Activated CD4-positive, alpha-beta T cell treated with anti-CD3 and anti-CD28 coated beads for 36 hours (primary cell): ENCODE measurements at places on chromosomes 7 and 10. TPM values are rescaled to one million over a fixed set of nuclear protein-coding genes. Genes with fewer than 3 reads are reported as not detected.
A peak's percentile ranks its signal among the peaks of the same experiment; 100 is the strongest.

- DNase-seq = no peak
These were observed 350.6 kb downstream of the TFEC start for GRCh38 chr7:115679976-115680375.

DNA sequence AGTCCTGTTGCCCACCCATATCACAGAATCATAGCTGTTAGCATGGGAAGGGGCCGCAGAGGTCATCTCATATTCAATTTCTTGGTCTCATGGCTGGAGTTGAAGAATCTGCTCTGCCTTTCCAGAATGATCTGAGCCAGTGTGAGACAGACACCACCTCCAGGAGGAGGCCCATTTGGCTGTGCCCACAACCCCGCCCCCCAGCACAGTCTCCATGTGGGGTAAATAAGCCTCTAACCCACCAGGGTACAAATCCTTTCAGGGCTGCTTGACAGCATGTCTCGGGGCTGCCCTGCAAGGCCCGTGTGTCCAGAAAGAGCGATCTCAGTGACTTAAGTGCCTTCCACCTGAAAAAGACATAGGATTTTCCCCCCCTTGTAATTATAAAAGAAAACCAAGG is 137.5 kb downstream of the DLG5 start:
- DNase-seq = no peak

- DNase-seq = no peak
These were observed 357.1 kb downstream of the PRPF18 start for GRCh38 chr10:13943735-13944398.

DNA sequence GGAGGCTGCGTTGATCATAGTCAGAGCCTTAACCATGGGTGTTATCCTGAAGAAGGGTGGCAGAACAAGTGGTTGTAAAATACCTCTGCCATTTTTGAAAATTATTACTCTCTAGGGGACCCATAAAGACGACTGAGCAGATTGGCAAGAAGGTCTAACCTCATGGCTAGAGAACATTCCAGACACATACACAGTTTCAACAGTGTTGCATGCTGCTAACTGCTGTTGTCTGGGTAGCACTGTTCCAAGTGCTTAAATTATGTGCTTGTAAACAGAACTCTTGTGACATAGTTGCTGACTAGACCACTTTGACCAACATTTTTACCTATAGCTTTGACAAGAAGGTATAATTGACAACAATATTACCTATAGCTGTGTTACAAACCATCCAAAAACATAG is 46.1 kb upstream of the FOXP2 start:
- no peak for DNase-seq

- DNase-seq = no peak
These were observed 49.7 kb upstream of the GLCCI1 start for GRCh38 chr7:7918736-7919448.

- DNase-seq = no peak
These were observed 137.0 kb upstream of the RET start for GRCh38 chr10:42939685-42940366.

- DNase-seq = no peak
These were observed 457.3 kb downstream of the ETV1 start for GRCh38 chr7:13532028-13532753.

GRCh38 chr10:54234832-54235231 is 566.2 kb downstream of the PCDH15 start:
- DNase-seq = no peak

DNA sequence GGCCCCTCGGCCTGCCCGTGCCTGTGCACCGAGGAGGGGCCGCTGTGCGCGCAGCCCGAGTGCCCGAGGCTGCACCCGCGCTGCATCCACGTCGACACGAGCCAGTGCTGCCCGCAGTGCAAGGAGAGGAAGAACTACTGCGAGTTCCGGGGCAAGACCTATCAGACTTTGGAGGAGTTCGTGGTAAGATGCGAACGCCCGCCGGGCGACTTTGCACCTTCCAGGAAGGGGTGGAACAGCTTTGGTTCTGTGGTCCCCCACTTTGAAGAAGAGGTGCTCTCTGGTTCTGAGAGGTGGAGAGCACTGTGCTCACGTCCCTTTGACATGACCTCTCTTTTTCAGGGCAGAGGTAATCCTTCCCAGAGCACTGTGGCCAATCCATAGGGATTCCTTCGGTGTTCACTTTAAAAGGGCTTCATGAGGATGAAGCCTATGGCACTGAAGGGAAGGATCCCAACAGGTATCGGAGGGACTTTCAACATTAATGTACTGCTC is 2.6 kb downstream of the VWC2 start:
- DNase-seq = no peak

DNA sequence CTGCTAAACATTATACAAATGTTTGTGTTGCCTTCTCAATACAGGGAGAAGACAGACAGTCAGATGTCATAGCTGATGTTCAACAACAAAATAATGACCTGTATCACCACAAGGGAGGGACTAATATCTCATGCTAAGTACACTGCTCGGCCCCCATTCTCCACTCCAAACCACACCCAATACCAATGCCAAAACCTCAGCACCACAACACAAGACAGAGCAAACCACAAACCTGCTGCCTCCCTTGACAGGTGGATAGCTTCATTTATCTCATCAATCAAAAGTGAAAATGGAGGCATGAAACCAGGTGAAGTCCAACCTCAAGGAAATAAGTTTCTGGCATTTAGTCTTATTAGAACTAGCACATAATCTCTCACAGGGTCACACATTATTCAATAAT is 109.5 kb downstream of the PARD3 start:
- DNase-seq = no peak

DNA sequence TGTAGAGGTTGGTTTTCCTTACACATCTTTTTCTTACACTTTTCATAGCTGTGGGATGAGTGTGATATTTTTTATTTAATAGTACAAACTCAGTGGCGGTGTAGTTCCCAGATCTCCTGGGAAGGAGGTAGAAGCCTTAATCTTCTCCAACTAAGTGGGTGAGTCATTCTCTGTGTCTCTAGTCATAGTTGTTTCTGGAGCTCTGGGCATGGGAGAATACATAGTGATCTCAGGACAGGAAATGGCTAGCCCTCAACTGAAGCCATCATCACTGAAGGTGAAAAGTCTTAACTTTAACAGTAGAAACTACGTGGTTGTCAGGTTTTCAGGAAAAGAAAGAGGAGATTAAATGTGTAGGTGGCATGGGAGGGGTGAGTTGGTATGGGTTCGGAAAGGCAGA is 319.4 kb upstream of the FZD8 start:
- DNase-seq = no peak

DNA sequence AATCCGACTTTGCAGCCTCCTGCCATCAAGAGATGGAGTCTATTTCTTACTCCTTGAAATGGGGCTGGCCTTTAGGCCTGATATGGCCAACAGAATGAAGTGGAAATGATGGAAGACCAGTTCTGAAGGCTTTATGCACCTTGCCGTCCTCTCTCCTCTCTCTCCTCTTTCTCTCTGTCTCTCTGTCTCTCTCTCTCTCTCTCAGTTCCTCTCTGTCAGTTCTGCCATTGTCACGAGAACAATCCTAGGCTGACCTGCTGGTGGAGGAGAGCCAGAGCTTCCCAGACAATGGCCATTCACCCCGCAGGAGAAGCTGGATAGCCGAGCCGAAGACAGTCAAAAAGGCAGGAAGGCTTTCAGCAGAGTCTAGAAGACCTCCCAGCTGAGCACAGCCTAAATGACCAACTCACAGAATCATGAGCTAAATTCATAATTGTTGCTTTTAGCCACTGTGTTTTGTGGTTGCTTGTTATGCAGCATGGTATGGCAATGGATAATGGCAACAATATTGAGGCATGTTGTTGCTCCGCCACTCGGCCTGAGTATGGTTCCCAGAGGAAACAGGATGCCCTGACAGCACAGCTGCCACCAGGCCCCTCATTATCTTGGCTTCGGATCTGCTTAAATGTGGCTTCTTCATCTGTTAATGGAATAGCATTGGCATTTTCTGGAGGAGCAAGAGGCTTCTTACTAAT is 35.5 kb downstream of the FRMPD2 start:
- DNase-seq = no peak

GRCh38 chr7:26052706-26053105 is 99.3 kb upstream of the NFE2L3 start:
- no peak for DNase-seq

- peak; percentile 66 for DNase-seq
These were observed 113.8 kb upstream of the PPP2R2D start for GRCh38 chr10:131786756-131787605.

- DNase-seq = no peak
These were observed 37.4 kb downstream of the LRRC72 start for GRCh38 chr7:16564023-16564380.

GRCh38 chr10:79384773-79385391 is 37.6 kb downstream of the PPIF start:
- DNase-seq = no peak

- no peak for DNase-seq
These were observed 46.0 kb downstream of the PRKAR2B start for GRCh38 chr7:107090457-107090856.

- DNase-seq = peak; percentile 49
These were observed 29.3 kb downstream of the KLF6 start for GRCh38 chr10:3755440-3756359.

- no peak for DNase-seq
These were observed 1.7 kb upstream of the HOXA13 start for GRCh38 chr7:27201580-27202017.

GRCh38 chr10:78224602-78225001 is 190.9 kb downstream of the RPS24 start:
- DNase-seq = no peak

DNA sequence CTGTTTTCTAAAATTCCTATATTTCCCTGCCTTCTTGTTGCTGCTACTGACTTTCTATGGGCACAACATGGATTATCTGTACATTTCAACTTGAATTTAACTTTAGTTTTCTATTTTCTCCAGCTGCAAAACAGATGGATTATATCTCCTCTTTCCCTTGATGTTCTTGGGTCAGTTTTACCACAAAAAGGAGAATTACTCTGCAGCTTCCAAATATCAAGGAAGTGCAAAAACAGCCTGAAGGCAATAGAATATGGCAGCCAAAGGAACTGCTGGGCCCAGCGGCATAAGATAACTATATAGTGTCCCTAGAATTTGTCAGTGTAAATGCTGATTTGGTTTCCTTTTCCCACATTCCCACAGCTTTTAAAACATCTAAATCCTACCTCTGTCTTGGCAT is 29.1 kb downstream of the CPED1 start:
- DNase-seq = no peak

GRCh38 chr10:111338805-111339204 is 262.0 kb downstream of the ADRA2A start:
- DNase-seq = no peak

DNA sequence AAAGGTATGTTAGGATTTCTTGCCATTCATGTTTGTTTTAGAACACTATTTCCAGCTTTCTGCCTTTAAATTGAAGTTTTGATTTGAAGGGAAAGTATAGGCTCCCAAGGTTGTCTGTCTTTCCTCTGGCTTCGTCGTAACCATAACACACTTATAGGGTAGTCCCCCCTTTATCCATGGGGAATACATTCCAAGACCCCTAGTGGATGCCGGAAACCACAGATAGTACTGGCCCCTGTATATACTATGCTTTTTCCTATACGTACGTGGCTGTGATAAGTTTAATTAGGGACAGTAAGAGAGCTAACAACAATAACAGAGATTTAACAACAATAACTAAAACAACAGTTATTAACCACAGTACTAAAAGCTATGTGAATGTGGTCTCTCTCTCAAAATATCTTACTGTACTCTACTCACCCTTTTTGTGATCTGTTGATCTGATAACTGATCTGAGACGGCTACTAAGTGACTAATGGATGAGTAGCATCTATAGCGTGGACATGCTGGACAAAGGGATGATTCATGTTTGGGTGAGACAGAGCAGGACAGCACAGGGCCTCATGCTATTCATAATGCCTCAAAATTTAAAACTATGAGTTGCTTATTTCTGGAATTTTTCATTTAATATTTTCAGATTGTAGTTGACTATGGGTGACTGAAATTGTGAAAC is 273.1 kb downstream of the AUTS2 start:
- DNase-seq = no peak

HOXA4 gene
- not detected for total RNA-seq

ADCY1 gene
- 0.82 TPM for total RNA-seq

FXYD4 gene
- total RNA-seq = not detected

ZNF425 gene
- total RNA-seq = 0.95 TPM

PGAM2 gene
- not detected for total RNA-seq

TUBAL3 gene
- not detected for total RNA-seq

GPR85 gene
- total RNA-seq = not detected

OPN1SW gene
- not detected for total RNA-seq

ARMC3 gene
- total RNA-seq = not detected

HDAC9 gene
- 0.94 TPM for total RNA-seq

PRKCQ gene
- total RNA-seq = 39.0 TPM

CHST3 gene
- total RNA-seq = 0.46 TPM

PILRA gene
- total RNA-seq = 0.80 TPM

DNAH11 gene
- 4.3 TPM for total RNA-seq

TMEM184A gene
- total RNA-seq = 0.05 TPM

PNLIPRP3 gene
- not detected for total RNA-seq

ACTL6B gene
- not detected for total RNA-seq

PRF1 gene
- 28.6 TPM for total RNA-seq

DDIT4 gene
- 750 TPM for total RNA-seq

PVRIG gene
- total RNA-seq = 27.7 TPM

CYP3A5 gene
- total RNA-seq = not detected
